Stimulated activated CD4-positive, alpha-beta T cell treated with anti-CD3 and anti-CD28 coated beads, TNF-alpha, amount 100 ng/mL, for 1 hour (primary cell): ENCODE measurements at places on chromosomes 11 and 22.

DNA sequence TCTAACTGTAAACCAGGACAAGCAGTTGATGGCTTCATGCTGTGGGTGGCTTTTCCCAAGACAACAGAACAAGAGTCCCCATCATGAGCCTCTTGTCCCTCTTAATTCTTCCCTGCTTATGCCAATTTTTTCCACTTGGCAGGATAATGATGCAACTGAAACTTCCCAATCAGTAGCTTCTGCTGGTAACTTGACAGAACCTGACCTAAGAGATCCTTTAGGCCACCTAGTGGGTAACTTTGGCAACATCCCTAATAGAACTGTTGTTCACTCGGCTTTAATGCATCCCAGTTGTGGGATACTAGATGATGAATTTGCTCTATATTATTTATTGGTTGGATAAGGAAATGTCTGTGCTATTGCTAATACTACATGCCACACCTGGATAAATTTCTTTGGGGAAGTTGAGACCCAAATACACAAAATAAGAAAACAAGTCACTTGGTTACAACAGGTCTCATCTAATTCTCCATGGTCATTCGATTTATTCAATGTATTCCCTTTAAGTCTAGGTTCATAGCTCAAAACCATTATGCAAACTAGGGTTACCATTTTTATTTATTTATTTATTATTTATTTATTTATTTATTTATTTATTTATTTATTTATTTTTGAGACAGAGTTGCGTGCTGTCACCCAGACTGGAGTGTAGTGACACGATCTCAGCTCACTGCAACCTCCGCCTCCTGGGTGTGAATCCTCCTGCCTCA, 41.4 kb upstream of the NFAM1 start:
- no peak for DNase-seq

- DNase-seq, result no peak
Observed at GRCh38 chr11:70454197-70454767, 56.0 kb downstream of the CTTN start.

- no peak for DNase-seq
Observed at GRCh38 chr11:78214331-78215194, 25.8 kb downstream of the USP35 start.

GRCh38 chr11:104968856-104969776, 742 bp upstream of the CASP4 start:
- DNase-seq, result no peak

DNA sequence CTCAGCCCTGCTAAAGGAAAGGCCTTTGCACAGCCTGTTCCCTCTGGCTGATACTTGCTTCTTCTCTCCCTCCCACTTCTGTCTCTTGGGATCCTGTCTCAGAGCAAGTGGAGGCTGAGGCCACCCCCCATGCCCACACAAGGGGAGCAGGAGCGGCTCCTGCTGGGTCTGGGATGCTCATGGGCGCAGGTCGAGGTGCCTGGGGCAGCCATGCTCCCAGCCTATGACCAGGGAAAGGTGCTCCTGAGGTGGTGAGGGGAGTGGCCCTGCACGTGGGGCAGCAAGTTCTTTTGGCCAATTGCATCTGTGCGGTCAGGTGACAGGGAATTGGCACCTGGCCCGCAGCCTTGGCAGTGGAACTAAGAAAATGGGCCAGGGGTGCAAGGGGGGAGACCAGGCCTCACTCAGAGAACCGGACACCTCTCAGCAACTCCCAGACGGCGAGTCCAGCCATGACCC, 1.5 kb downstream of the MAPK11 start:
- no peak for DNase-seq

- no peak for DNase-seq
Observed at GRCh38 chr11:30436801-30437200, 113.9 kb downstream of the ARL14EP start.

GRCh38 chr11:71474771-71475483, 21.9 kb downstream of the NADSYN1 start:
- DNase-seq, result no peak

DNA sequence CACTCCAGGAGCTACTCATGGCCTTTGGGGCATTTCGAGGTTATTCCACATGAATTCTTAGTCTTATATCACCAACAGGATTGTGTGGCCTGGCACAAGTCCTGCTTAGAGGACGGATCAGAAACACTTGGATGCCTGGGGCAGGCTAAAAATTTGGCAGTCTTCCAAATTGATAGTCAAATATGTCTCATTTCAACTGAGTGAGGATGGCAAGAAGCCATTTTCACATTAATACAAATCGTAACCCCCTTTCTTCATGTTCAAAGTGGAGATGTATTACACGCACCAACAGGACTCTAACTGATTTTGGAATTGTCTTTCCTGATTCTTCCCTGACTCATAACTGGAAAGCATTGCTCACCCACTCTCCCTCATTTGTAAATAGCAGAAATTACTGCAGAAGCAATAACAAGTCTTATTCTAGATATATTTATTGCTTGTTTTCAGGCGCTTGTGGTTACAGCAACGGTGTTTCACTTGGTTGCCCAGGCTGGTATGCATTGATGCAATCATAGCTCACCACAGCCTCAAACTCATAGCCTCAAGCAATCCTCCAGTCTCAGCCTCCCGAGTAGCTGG, 10.3 kb upstream of the CCDC86 start:
- DNase-seq, result no peak

DNA sequence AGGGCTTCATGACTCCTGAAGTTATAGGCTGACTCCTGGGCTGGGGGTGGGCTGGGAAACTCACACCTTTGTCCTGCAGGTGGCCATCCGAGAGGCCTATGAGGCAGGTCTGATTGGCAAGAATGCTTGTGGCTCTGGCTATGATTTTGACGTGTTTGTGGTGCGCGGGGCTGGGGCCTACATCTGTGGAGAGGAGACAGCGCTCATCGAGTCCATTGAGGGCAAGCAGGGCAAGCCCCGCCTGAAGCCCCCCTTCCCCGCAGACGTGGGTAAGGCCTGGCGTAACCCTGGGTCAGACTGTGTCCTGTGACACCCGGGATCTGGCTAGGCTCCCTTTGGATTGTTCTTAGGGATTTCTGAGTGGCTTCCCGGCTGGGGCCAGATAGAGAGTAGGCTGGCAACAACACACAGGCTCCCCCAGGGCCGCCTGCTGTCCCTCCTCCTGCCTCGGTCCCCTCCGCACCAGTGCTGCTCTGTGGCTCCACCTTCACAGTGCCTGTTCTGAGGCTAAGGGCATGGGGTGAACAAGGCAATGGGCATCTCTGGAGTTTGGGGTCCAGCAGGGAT, 3.6 kb downstream of the NDUFV1 start:
- no peak for DNase-seq

DNA sequence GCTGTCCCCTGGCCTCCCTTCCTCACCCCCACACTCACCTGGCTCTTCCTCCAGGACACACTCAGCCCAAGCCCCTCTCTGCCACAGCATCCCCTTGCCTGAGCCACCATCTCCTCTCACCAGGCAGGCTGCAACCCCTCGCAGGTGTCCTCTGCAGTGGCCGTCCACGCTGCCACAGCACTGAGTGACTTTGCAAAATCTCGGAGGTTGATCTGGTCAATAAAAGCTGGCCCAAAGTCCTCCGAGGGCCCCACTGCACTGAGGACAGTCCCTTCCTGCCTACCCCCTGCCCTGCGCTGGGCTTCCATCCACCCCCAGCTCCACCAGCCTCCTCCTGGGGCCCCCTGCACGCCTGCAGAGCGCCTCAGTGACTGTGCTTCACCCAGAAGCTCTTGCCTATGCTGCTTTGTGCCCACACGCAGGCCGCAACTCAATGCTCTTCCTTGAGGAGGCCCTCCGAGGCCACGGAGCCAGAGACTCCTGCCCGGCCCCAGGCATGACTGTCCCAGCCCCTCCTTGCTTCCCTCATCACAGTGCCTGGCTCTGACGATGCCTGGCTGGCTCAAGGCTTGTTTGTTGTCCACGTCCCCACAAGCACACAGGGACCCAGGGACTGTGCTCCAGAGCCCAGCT, 30.8 kb upstream of the SLC22A12 start:
- no peak for DNase-seq

- DNase-seq, result no peak
Observed at GRCh38 chr22:23248583-23248982, 68.3 kb downstream of the BCR start.

DNA sequence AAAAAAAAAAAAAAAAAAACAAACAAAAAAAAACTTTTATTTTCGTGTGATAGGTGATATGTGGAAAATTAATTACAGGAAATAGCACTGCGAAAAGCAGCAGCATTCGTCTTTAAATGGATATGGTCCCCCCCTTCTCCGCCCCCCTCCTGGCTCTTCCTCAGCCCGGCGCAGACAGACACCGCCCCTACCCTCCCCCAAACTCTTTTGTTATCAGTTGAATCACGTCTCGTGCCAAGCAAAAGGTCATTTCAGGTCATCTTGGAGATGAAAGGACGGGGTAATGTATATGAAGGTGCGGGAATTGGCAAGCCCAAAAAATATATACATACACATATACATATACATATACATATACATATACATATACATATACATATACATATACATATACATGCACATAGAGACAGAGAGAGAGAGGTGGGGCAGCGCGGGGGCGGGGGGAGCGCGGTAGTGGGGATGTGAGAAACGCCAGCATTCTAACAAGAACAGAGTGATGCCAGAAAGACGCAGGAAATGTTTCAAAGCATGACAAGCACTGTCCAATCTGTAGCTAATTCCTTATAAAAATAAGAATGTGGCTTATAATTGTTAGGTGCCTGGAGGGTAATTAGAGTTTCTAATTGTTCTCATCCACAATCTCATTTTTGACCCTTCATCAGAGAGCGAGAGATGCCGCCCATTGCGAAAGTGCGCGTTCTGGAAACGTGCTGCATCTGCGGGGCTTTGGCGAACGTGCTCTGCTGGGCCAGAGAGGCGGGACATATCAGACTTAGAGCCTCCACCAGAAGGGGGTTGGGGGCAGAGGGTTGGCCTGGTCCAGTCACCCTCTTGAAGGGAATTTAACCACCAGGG, 214.5 kb upstream of the UBASH3B start:
- DNase-seq, result no peak

GRCh38 chr22:46500201-46500600, 37.2 kb downstream of the CELSR1 start:
- no peak for DNase-seq

DNA sequence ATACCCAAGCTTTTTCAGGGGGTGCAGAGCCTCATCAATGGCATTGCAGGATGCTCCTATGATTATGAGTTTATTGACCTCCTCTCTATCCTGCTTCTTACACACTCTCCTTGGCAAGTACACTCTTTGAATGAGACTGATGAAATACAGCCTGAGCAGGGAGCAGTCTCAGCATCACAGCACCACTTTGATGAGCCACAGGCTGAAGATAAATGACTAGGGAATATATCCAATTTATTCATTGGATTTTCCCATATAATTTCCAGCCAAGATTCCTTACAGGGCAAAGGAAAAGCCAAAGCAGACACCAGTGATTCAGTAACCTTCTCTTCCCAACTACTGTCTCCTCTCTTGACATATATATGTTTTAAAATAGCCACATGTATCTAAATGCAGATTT, 79.2 kb downstream of the CASP12 start:
- no peak for DNase-seq

GRCh38 chr11:581752-582151, 5.5 kb downstream of the PHRF1 start:
- no peak for DNase-seq

DNA sequence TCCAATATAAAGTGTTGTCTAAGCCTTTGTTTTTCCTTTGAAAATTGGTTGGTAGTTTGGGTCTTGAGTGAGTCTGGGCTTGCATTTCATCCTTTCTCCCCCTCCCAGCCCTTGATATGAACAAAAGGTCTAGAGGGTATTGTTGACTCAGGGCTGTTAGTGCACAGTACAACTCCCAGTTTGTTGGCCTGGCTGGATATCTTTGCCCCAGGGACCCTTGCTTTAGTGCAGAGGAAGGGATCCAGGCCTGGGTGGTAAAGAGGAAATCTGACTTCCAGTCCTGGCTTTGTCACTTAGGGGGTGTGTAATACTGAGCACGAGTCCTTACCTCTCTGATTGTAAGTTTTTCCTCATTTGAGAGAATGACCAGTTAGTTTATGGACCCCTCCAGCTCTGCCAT, 330.4 kb downstream of the TMEM135 start:
- DNase-seq, result no peak

- DNase-seq, result no peak
Observed at GRCh38 chr11:60457576-60457975, 1.9 kb downstream of the MS4A1 start.

DNA sequence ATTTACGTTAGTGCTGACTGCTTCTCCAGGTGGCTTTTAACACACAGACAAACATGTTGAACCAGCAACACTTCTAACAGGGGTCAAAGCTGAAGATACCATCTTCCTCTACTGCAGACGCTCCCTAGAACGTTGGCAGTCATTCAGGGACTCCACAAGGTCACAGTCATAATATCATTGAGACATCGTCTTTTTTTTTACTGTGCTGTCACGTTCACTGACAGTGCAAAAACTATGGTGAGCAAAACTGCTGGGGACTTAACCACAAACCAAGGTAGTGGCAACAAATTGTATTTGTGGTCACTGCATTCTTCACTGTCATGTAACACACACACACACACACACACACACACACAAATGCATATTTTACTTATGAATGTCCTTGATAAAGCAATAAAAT, 244.9 kb downstream of the CASP12 start:
- DNase-seq, result no peak

DNA sequence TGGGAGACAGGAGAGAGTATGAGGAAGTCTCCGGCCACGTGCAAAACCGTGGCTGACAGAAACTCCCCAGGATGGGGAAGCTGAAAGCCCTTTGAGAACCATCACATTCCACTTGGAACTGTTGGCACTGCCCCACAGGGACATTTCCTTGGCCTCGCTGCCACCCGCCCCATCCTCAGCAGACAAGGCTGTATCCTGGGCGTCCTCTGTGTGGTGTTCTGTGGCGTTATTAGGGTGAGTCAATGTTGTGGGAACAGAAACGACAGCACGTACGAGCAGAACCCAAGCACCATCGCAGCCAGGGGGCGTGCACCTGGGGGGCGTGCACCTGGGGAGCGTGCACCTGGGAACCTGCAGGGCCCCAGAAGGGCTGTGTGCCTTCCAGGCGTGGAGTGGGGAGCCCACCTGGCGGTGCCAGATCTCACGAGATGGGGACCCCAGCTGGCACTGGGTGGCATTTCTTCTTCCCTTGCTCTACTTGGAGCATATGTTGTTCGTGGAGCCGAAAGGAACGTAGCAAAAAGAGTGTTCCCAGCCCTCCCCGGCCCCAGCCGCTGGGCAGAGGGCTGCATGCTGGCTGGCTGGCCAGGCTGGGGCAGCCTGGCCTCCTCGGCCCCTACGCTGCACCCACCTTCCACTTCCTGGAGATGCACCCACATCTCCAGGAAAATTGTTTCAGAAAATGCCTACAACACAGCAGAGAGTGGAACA, 35.4 kb downstream of the NFAM1 start:
- DNase-seq, result no peak
